ENCODE measurements at places on chromosomes 16 and 17.

DNA sequence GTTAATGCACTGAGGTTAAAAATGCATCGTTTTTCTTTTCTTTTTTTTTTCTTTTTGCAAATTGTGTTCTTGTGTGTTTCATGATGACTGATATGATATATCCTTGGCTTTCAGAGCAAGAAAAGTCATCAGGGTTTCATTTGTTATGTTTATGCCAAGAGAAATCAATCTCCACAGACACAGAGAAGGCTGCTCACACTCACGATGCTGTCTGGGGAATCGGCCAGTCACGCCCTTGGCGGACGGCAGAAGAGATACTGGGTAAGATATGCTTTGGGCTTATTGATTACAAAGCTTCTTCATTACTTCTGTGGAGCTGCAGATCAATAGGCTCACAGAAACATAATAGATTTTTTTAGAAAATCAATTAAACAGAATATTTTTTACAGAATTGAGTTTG is 42.2 kb upstream of the TNRC6C start:
- no peak for DNase-seq

- no peak for DNase-seq
Observed at GRCh38 chr16:26595199-26595598, 471.5 kb upstream of the C16orf82 start.

- no peak for DNase-seq
Observed at GRCh38 chr17:4345581-4346252, 20.8 kb downstream of the UBE2G1 start.

- peak; percentile 57 for DNase-seq
Observed at GRCh38 chr17:65559804-65560627, 1.4 kb downstream of the AXIN2 start.

DNA sequence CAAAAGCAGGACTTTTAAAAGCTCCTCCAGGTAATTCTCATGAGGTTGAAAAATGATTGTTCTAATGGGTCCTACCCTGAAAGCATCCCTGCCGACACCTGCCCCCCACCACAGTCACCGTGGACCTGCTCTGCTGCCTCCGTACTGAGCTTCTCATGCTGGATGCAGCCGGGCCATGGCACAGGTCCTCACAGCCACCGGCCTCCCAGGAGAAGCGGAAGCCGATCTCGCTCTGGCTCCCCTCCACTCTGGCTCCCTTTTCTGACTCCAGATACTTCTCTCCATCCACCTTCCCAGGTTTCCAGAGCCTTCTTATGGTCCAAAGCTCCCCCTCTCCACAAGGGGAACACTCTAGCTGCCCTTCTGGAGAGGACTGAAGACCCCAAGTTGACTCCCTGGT is 10.2 kb downstream of the RPRML start:
- no peak for DNase-seq

DNA sequence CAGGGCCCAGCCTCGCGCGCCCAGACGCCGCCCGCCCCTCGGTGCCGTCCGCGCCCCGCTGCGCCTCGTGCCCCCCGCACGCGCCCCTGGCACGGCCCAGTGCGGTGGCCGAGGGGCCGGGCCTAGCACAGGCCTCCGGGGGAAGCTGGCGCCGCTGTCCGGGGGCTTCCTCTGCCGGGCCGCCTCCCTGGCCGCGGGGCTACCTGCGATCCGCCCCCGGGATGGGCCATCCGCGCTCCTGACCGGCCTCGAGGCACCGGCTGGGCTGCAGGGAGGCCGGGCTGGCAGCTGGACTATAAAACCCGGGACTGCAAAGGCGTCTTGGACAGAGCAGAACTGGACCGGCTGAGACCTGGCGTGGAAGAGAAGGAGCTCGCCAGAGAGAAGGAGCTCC is 783 bp downstream of the BHLHA9 start:
- no peak for DNase-seq

GRCh38 chr16:88289561-88289960 is 93.2 kb upstream of the ZNF469 start:
- DNase-seq, result no peak

DNA sequence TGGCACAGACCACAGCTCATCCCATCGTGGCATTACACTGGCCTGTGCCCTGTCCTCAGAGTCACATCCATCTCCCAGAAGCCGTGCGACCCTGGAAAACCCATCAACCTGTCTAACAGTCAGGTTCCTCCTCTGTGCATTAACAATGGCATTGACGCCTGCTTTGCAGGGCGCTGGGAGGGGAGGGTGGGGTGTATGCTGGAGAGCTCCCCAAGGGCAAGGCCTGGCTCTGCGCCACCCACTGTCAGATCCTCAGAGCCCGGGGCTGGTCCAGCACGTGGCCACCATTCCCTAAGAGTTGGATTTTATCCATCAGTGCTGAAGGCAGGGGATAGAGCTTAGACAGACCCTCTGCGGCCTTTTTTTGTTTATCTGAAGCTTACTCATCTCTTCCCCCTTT is 28.7 kb downstream of the NOS2 start:
- DNase-seq, result no peak

GRCh38 chr16:75745242-75745641 is 19.0 kb upstream of the CPHXL start:
- no peak for DNase-seq

DNA sequence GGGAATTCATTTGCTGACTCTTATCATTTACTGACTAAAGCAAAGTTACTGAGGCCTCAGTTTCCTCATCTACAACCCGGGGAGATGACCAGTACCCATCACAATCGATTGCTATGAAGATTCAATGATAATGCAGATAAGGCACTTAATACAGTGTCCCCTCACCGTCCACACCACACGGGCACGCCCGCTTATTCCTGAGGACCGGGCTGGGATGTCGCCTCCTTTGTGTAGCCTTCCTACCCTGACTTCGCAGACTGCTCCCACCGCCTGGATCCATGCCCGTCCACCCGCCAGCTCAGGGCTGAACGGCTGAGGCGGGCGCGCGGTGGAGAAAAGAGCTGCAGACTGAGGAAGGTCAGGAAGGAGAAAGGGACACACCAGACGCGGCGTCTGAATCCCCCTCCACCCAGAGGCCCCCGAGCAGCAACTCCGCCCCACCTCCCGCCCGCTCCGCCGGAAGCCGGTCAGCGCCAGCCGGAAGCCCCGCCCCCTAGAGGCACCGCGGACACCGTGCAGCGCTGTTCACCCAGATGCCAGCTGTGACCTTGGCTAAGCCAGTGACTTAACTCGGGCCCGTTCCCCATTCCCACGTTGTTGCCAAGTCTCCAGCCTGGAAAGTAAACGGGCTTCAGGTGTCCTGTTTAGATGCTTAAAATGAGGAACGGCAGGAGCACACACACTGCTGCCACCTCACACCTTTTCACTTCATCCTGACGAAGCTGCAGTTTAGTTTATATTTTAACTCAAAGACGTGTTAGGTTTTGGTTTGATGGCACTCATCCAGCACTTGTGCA is at the start of gene KRABD2:
Gene KRABD2, minus strand, starts transcription at position 434 of the 797 bp plus-strand sequence.
- DNase-seq, result peak; percentile 95

GRCh38 chr17:7191069-7191468 is 11.9 kb upstream of the ASGR1 start:
- peak; percentile 13 for DNase-seq

GRCh38 chr16:49340466-49340865 is 33.1 kb upstream of the C16orf78 start:
- DNase-seq, result no peak

All from activated naive CD4-positive, alpha-beta T cell treated with anti-CD3 and anti-CD28 coated beads, Interleukin-2, amount 10 ng/mL, durations not matched to agents 7 days and 5 days (primary cell).